ENCODE measurements at places on chromosomes 5 and 9.

GRCh38 chr5:61965069-61965468 lies 340.9 kb upstream of the KIF2A start:
- DNase-seq = no peak

- no peak for DNase-seq
These were observed 8.3 kb downstream of the ADAMTS12 start for GRCh38 chr5:33883482-33883881.

GRCh38 chr9:81372628-81373191 lies 316.6 kb downstream of the TLE1 start:
- DNase-seq = no peak

DNA sequence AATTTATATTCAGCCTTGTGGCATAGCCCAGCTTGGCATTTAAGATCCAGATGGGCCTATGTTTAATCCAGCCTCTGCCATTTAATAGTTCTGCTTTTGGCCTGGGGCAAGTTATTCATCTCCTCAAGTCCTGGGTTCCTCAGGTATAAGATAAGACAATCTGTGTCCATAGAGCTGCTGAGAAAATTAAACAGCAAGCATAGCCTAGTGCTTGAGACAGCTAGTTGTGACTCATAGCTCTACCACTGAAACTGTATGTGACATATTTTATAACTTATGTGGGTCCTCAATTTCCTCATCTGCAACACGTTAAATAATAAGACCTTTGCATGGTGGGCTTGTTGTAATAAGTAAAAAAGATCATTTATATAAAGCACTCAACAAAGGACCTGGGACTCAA lies 53.3 kb upstream of the ATP10B start:
- no peak for DNase-seq

- no peak for DNase-seq
These were observed at the start of gene SPATA6L for GRCh38 chr9:4666042-4666699. Gene SPATA6L (minus strand): TSS chr9:4666480. CDS start chr9:4666250, 230 bp downstream.

DNA sequence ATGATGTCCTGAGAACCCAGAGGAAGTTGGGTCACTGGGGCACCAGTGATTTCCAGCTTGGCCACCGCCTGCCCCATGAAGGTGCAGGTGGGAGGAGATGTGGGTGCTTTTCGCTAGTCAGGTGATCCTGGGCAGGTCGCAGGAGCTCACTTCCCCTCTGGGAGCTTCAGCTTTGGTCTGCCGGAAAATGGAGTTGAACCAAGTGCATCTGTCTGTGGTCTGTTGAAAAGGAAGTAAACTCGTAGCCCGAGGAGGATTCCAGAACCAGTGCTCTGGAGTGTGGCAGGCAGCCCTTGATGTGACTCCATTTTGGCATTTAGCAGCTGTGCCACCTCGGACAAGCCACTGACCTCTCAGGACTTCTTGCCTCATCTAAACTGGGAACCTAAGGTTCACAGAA lies 81.8 kb upstream of the HRH2 start:
- no peak for DNase-seq

GRCh38 chr9:33161011-33161588 lies 6.0 kb downstream of the B4GALT1 start:
- no peak for DNase-seq

- no peak for DNase-seq
These were observed 18.0 kb downstream of the NCBP1 start for GRCh38 chr9:97651646-97652045.

- no peak for DNase-seq
These were observed 14.8 kb upstream of the PHYHD1 start for GRCh38 chr9:128905964-128906363.

GRCh38 chr5:148760945-148761638 lies 65.3 kb upstream of the ADRB2 start:
- no peak for DNase-seq

DNA sequence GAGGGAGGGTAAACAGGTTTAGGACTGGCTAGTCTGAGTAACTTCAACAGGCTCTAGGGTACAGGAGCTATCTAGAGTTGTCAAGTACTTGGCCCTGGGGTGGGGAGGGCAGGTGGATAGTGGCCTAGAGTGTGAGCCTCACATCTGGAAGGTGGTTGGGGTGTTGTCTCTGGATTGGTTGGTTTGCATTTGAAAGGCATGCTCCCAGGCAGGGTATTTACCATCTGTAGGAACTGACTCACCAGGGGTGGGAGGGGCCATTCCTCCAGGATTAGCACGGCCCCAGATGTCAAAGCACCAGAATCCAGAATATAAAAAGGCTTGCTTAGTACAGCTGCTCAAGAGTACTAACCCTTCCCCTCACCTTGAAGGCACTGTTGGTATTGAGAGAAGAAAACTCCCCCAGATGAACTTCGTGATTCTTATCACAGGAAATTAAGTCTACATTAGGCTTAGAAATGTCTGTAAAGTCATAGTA lies 193.3 kb downstream of the NTRK2 start:
- DNase-seq = no peak

GRCh38 chr5:180099733-180100611 lies 28.4 kb upstream of the RNF130 start:
- DNase-seq = no peak

DNA sequence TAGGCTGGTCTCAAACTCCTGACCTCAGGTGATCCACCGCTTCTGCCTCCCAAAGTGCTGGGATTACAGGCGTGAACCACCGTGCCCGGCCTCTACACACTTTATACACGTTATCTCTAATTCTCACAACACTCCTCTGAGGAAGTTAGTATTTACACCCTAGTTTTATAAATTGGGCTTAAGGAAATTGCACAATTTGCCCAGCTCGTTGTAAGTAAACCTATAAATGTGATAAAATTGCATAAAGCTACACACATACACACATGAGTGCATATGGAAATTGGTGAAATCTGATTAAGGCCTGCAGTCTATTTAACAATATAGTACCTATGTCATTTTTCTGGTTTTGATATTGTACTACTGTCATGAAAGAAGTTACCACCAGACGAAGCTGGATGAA lies 4.4 kb upstream of the SLC4A9 start:
- DNase-seq = no peak

DNA sequence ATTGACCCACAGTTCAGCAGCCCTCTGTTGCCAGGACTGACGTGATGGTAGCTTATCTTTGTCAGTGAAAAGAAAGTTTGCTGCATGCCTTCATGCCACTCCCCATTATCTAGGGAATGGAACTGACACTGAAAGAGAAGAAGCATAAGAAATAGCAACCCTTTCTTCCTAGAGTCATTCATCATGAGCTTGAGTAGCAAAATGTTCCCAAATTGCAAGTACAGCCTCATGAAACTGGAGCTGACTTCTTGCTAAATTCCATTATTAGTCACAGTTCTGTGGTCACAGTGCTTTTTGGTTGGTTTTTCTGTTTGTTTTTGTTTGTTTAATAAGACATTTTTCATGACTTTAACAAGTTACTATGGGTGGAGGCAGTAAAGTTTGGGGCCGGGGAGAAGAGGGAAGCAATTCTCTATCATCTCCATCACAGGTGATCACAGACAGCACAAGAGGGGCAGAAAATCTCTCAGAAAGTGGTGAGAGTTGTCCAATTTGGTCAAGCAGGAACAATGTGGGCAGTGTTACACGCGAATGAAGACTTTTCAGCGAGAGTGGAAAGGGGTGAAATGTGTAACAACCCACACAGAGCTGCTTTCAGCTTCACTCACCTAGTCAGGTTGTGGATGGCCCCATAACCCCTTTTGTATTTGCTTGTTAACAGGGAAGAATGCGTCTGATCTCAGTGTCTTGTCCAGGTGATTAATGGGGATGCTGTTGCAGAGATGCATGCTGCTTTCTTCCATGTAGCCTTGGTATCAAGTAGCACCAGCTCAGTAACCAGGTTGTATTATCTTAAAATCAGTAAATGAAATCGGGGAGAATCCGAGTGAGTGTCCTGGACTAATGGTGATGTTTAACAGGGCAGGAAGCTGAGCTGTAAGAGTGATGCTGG lies 440.4 kb downstream of the DMRT2 start:
- DNase-seq = no peak

- peak; percentile 68 for DNase-seq
These were observed 38.2 kb downstream of the C5orf15 start for GRCh38 chr5:133930061-133930812.

- no peak for DNase-seq
These were observed 287.5 kb upstream of the IRX1 start for GRCh38 chr5:3307982-3308621.

DNA sequence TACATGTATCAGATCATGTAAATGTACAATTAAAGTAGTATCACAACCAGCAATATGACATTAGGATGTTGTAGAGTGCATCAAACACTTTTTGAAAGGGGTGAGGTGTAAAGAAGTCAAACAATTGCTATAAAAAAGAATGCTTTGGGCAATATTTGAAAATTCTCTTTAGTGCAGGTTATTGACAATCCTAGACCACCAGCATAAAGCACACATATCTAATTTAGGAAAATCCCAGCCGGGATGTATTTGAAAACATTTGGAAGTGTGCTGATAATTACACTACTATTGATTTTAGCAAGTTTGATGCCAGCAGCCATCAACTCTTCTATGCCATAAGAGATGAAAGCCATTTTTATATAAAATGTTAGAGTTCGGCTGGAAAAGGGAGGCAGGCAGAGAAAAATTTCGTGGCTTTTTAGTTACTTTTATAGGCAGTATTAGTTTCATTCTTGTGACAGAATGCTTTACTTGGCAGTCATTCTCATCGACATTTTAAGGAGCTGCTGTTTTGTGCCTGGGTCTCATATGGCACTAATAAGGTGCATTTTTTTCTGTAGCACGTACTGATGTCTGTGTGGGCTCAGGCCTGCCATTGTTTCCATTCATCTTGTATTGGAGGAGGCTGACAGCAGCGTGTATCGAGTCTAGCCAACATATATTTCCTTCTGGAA lies 285.7 kb downstream of the AOPEP start:
- DNase-seq = no peak

GRCh38 chr5:83608122-83608521 lies 112.5 kb downstream of the HAPLN1 start:
- no peak for DNase-seq

- DNase-seq = no peak
These were observed 106.2 kb downstream of the ADAMTSL1 start for GRCh38 chr9:18580151-18580550.

DNA sequence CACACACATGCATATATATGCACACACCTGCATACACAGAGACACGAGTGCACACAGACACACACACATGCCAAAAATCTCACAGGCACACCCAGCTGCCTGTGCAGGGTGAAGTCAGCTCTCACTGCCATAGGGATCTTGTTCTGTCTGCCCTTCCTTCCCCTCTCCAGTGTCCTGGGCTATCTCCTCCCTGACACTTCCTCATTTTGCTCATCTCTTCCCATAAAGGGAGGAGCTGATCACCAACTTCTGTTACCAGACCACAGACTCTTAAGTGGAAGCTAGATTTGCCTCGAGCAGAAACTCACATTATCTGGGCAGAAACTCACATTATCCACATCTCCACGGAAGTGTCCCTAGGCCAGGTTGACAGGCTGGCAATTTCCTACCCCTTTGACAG lies 28.7 kb downstream of the LCP2 start:
- no peak for DNase-seq

- DNase-seq = no peak
These were observed 79.2 kb downstream of the UBE2QL1 start for GRCh38 chr5:6527749-6528455.

GRCh38 chr9:92467511-92467910 lies 14.8 kb downstream of the ASPN start:
- no peak for DNase-seq

- DNase-seq = no peak
These were observed 272.0 kb downstream of the HSPA4 start for GRCh38 chr5:133323494-133324457.

- no peak for DNase-seq
These were observed 13.7 kb upstream of the ROR2 start for GRCh38 chr9:91963711-91964240.

GRCh38 chr9:113537229-113537810 lies 73.8 kb downstream of the RGS3 start:
- no peak for DNase-seq

- DNase-seq = no peak
These were observed 407.3 kb downstream of the DMRT2 start for GRCh38 chr9:1457460-1457859.

DNA sequence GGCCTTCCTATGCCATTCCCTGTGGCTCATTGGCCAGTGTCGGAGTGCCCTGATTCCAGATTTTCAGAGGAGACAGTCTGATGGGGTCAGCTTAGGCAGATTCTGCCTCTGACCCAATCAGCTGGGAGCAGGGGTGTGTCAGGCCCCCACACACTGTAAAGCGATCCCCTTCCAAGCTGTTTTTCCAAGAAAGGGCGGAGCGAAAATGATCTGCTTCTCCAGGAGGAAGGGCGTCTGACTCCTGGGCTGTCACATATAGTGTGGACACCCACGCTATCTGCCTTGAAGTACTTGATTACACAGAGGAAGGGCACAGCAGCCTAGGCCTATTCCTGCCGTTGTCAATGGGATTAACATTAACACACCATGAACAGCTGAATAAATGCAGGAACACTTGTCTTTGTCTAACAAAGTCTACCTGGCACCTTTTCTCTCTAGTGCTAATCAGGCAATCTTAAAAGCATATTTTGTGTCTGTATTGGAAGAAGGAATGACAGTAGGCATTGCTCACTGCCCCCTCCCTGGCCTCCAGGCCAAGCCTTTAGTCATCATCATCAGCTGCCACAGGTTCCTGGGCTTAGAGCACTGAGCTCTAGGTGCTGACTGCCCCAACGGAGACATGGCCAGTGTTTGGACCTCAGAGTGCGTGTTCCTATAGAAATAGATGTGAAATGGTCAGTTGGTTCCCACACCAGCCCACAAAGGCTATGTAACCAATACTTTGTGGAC lies 218.7 kb downstream of the MELK start:
- DNase-seq = no peak

GRCh38 chr9:92740009-92740408 lies 24.6 kb downstream of the BICD2 start:
- DNase-seq = no peak

DNA sequence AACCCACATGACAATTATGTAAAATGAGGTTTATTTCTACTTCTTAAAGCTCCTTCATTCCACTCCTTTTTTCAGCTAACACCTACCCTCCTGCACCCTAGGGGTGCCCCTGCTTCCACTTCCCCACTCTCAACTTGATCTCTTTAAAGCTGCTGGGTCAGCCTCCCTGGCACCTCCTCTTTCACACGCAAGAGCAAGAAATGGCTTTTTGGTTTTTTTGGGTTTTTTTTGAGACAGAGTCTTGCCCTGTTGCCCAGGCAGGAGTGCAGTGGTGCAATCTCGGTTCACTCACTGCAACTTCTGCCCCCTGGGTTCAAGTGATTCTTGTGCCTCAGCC lies 64.4 kb downstream of the SUSD1 start:
- no peak for DNase-seq

- DNase-seq = no peak
These were observed 7.5 kb upstream of the TRIO start for GRCh38 chr5:14135621-14136020.

DNA sequence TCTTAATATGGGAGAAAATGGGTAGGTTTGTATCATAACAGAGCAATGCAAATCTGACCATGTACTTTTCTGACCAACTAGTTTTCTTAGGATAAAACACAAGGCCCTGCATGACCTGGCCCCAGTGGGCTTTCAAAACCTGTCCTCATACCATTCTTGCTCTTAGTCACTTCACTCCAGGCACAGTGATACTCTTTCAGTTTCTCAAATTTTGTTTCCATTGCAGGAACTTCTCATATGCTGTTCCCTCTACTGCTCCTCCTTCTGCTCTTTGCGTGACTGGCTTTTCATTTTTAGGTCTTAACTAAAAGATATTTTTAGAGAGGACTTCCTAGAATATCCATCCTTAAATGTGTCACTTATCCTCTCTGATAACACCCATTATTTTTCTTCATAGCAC lies 112.4 kb downstream of the INIP start:
- no peak for DNase-seq

All from stimulated activated CD8-positive, alpha-beta memory T cell treated with anti-CD3 and anti-CD28 coated beads, Interleukin-15, amount 100 ng/mL, for 48 hours (primary cell).